ENCODE measurements at places on chromosomes 3 and 15.

DNA sequence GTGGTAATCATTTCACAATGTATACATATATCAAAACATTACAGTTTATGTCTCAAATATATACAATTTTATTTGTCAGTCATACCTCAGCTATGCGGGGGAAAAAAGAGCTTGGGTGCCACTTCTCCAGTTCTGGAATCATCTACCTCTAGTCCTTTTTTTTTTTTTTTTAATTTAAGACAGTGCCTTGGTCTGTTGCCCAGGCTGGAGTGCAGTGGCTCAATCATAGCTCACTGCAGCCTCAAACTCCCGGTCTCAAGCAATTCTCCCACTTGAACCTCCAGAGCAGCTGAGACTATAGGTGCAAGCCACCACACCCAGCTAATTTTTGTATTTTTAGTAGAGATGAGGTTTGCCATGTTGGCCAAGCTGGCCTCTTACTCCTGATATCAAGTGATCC, 67.4 kb downstream of the TMEM266 start:
- DNase-seq: no peak

DNA sequence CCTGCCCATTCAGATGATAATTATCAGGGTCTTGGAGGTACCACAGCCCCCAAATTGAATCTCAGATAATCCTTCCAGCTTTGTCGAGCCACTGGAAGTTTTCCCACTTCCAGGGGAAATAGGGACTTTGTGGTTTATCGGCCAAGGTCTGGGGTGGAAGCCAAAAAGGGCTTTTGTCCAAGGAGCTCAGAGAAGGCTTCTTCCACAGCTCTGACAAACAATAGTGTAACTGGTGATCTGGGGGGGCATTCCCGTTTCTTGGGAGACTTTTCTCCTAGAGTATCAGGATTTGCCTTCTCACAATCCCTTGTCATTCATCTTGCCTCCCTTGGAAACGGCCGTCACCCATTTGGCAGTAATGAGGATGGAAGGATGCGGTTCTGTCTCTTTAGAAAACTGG, 18.4 kb downstream of the SRGAP3 start:
- DNase-seq: no peak

DNA sequence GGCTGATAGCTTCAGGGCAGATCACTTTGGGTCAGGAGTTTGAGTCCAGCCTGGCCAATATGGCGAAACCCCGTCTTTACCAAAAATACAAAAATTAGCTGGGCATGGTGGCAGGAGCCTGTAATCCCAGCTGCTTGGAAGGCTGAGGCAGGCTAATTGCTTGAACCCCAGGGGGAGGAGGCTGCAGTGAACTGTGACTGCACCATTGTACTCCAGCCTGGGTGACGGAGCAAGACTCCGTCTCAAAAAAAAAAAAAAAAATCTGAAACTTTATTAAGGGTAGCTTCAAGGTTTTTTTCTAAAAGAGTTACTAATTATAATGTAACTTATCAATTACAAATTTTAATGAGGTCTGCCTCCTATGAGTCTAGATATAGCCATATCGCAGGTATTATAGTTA, 5.1 kb downstream of the NECTIN3 start:
- DNase-seq: no peak

DNA sequence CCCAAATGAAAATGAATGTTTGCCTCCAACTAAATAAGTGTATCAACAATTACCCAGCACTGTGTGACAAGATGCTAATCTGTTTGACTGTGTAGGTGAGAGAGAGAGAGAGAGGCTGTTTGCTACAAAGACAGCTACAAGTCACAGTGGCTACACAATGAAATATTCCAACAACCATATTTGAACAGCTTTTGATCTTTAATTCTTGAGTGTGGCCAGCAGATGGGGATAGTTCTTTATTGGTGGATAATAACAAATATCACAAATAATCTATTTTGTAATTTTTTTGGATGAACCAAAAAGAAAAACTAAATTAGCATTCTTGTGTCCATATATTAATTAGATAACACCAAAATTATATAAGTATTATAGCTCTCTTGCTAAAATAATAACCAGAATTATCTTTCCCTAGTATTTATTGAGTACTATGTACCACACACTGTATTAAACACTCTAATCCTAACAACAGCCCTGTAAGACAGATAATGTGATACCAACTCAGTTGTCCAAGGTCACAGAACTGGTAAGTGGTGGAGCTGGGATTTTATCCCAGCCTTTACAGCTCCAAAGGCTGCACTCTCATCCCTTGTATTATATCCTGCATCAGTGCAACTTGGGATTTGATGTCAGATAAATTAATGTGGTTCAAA, 61.9 kb upstream of the C3orf80 start:
- DNase-seq: no peak

- no peak for DNase-seq
Measured at GRCh38 chr3:8490079-8490552, 11.5 kb upstream of the LMCD1 start.

DNA sequence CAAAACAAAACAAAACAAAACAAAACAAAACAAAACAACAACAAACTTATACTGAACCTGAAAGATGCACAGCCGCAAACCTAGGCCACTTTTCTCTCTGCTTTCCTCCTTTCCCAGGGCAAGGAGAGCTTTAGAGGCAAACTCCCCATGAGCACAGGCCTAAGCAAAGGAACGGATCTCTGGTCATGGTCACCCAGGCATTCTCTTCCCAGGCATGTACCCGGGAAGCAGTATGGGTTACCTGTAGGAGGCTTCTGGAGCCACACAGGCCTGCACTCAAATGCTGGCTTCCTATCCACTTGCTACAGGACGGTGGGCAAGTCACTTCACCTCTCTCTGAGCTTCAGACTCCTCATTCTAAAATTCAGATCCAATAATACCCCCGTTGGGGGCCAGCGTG, 171.8 kb downstream of the SMAD6 start:
- DNase-seq: no peak

DNA sequence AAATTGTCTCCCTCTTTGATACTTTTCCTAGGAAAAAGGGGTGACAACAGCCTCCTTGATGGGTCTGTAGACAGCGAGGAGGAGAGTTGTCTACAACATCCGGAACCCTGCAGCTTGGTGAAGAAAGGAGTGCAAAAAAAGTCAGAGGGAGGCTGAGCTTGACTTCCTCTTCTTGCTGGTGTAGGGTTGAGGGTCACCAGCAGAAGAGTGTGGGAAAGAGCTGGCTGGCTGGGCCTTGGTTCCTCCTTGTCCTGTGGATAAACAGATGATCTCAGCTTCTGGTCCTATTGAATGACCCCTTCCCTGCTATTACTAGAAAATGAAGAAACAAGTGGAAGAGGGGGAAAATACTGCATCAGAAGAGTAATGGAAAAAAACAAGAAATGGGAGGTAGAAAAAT, 20.4 kb downstream of the SLC7A14 start:
- no peak for DNase-seq

DNA sequence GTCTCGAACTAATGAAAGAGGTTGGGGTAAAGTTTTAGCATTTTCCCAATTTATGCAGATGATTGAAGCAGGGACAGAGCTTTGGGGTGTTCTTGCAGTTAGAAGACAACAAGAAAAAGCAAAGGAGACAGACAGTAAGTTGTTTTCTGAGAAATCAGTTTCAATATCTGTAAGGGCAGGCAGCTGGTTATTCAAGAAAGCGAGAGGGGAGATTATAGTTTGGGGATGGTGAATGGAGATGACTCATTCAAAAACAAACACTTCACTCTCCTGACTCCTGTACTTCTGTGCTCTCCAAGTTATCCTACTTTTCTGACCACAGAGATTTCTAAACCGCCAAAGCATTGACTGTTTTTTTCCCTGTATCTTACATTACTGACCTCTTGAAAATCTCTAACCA, 352.0 kb downstream of the GAP43 start:
- no peak for DNase-seq

GRCh38 chr3:17459470-17459993, 282.9 kb downstream of the TBC1D5 start:
- no peak for DNase-seq

DNA sequence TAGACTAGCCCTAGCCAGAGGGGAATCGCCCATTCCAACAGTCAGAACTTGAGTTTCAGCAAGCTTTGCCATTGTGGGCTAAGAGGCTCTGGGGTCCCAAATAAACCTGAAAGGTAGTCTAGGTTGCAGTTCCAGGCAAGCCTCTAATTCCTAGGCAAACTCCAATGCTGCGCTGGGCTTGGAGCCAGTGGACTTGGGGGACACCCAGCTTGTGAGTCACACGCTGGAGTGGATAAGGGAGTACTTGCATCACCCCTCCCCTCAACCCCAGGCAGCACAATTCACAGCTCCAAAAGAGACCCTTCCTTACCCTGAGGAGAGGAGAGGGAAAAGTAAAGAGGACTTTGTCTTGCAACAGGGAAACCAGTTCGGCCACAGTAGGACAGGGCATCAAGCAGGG, 105.2 kb upstream of the DPPA4 start:
- no peak for DNase-seq

DNA sequence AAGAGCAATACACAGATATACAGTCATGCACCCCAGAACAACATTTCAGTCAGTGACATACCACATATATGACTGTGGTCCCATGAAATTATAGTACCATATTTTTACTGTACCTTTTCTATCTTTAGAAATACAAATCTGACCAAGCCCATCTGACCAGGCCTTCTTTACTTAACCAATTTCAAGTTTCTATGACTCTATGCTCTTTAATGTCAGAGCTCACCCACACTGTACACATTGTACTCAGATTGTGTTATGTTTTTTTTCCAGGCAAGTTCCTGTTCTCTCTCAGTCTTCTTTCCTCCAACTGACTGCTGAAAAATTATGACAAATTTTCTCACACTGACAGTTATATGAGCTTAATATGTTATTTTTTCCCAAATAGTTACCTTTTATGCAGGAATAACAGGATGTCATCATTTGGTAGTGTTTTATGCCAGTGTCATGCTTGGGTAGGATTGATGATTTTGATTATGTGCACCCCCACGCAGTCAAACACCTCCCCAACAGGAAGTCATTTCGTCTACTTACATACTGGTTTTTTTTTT, 8.0 kb upstream of the CBLB start:
- no peak for DNase-seq

DNA sequence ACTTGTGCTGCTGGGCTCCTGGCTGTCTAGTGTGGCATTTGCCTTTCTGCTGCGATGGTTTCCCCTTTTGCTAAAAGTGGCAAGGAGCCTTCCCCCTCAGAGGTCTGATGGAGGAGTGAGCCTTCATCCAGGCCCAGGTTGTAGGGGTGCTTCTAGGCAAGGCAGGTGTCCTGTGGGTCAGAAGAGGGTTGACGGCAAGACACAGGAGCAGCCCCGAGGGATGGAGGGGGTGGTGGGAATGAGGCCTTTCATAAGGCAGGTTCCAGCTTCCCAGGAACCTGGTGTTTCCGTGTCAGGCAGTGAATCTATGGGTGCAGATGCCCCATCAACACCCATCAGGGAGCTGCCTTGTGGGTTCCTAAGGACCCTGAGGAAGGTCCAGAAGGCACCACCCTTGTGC, 63.0 kb upstream of the TAMM41 start:
- no peak for DNase-seq

- DNase-seq: no peak
Measured at GRCh38 chr3:128188326-128188725, 35.0 kb downstream of the EEFSEC start.

- no peak for DNase-seq
Measured at GRCh38 chr3:54593653-54594052, 334.2 kb downstream of the LRTM1 start.

DNA sequence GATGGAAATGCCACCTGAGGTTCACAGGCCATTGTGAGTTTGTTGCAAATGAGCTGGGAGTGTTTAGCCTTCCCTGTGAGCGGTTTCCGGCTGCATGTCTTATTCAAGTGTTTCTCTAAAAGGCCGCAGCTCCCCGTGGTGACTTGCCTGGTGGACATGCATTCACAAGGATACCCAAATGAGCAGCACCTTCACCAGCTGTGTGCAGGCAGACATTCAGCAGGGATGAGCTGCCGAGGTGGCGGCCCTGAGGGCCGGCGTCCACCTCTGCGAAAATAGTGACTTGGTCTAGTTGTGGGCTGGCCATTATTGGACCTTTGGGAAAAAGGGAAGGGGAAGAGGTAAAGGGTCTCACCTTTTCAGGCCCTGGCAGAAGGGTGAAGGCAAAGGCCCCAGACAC, 23.4 kb downstream of the SPSB4 start:
- DNase-seq: no peak

DNA sequence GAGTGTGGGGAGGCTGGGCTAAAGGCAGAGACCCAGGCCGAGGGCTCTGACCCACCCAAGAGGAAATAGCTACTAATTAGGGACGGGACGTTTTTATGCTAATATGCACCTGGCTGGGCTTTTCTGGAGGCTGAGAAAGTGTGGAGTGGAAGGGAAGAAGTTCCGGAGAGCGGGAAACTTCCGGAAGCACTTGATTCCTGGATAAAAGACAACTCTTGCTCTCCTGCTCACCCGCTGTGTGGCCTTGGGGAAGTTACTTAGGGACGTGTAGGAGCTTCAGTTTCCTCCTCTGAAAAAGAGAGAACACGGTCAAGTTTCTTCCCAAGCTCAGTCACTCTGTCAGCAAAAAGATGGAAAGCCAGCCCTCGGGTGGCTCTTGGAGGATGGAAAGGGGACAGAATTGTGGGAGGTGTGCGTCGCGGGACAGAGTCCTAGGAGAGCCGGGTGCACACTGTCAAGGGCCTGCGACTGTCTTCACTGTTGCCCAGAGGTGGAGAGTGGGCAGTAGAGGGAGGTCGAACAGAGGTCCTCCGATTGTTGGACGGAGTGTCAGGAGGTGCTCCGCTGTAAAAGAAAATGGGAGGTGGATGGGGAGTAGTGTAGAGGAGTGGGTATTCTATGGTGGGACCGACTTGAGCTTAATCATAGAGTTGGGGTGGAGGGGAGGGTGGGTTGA, 43.2 kb downstream of the EPHB3 start:
- no peak for DNase-seq

- DNase-seq: no peak
Measured at GRCh38 chr3:58150810-58151199, 60.0 kb downstream of the DNASE1L3 start.

DNA sequence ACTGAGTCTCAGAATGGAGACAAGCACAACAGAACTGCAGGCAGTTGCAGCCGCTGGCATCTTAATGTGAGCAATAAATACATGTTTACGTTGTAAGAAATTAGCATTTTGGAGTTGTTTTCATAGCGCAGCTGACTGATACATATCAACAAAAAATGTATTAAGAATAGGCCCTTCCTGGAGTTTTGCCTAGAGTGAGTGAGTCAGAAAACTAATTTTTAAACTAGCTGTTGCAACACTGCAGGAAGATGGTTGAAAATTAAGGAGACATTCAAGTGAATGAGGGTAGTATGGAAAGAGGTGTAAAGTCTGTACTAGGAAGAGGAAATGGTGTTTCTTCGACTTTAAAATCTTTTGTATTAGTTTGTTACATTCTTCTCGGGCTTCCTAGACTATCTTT, 39.6 kb upstream of the TIMP4 start:
- no peak for DNase-seq

- peak; percentile 29 for DNase-seq
Measured at GRCh38 chr3:149009732-149010131, 18.4 kb downstream of the GYG1 start.

DNA sequence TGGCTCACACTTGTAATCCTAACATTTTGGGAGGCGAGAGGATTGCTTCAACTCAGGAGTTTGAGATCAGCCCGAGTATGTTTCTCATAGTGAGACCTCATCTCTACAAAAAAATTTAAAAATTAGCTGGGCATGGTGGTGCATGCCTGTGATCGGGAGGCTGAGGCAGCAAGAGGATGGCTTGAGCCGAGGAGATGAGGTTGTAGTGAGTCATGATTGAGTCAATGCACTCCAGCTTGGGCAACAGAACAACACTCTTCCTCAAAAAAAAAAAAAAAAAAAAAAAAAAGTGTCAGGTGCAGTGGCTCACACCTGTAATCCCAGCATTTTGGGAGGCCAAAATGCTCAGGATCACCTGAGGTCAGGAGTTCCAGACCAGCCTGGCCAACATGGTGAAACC, 2.4 kb downstream of the RPL39L start:
- DNase-seq: peak; percentile 39

Measured in activated T-cell treated with anti-CD3 and anti-CD28 coated beads, Interleukin-2, amount 50 U/mL, for 72 hours (primary cell).